ENCODE measurements at places on chromosomes 5 and 9.

- no peak for DNase-seq
Observed at GRCh38 chr5:87015901-87016300, 251.8 kb upstream of the RASA1 start.

DNA sequence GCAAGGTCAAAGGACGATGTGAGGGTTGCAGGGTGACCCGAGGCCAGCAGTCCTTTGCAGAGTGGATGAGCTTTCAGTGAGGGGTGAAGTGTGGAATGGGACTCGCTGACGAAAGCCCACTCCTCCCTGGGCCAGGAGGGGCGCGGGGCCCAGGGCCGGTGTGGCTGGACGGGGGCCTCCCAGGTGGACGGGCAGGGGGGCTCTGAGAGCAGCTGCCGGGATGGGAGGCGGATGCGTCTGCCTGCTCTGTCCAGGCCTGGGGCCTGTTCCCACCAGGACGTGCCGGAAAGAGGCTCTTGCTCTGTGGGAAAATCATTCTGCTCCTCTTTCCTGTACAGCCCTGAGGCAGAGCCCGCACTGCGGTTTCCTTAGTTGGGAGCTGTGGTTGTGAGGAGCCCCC lies 24.3 kb downstream of the IRX4 start:
- DNase-seq: no peak

DNA sequence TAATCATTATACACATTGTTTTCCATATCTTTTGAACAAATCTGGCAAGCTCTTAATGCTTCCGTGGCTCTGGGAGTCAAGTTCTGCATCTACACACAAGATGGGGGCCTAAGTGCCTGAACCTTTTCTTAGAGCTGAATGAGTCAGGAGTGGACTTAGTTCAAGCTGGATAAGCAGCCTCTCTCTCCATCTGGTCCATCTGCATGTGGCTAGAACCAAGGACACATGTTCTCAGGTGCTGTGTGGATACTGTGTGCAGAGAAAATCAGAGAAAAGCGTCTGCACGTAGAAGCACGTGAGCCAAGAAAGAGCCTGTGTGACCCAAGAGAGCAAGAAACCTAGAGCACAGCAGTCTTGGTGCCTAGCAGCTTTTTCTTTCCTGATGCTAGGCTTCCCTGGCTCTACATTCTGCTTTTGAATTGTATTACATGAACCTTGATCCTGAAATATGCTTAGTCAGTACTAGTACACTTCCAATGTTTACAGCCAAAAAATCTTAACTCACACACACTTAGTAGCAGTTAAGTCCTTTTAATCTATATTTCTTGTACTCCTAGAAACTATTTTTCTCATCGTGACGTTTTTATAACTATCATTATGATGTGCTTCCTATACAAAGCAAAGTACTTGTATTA lies 1798.9 kb downstream of the MAT2B start:
- no peak for DNase-seq

- DNase-seq: no peak
Observed at GRCh38 chr5:50807661-50808060, 141.2 kb downstream of the PARP8 start.

GRCh38 chr5:36573438-36573837 lies 33.0 kb upstream of the SLC1A3 start:
- DNase-seq: no peak

DNA sequence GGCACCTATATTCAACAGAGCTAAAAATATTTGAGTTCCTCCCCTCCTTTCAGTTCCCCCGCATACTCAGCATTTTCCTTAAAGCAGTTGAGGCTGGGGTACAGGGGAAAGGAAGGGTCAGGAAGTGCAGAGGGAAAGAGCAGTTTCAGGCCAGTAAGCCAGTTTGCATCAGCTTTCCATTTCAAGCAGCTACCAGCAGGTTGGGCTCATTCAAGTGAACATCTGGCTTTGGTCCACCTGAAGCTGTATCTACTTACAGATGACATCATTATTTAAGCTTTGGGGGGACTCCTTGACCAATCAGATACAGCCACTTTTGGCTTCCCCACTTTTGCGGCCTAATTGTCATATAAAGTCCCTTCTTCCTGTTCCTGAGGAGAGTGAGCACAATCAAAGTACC lies 8.2 kb upstream of the ACO1 start:
- no peak for DNase-seq

- no peak for DNase-seq
Observed at GRCh38 chr5:15191012-15191411, 309.0 kb upstream of the FBXL7 start.

GRCh38 chr9:118170032-118170955 lies 466.1 kb downstream of the TLR4 start:
- DNase-seq: peak; percentile 1

DNA sequence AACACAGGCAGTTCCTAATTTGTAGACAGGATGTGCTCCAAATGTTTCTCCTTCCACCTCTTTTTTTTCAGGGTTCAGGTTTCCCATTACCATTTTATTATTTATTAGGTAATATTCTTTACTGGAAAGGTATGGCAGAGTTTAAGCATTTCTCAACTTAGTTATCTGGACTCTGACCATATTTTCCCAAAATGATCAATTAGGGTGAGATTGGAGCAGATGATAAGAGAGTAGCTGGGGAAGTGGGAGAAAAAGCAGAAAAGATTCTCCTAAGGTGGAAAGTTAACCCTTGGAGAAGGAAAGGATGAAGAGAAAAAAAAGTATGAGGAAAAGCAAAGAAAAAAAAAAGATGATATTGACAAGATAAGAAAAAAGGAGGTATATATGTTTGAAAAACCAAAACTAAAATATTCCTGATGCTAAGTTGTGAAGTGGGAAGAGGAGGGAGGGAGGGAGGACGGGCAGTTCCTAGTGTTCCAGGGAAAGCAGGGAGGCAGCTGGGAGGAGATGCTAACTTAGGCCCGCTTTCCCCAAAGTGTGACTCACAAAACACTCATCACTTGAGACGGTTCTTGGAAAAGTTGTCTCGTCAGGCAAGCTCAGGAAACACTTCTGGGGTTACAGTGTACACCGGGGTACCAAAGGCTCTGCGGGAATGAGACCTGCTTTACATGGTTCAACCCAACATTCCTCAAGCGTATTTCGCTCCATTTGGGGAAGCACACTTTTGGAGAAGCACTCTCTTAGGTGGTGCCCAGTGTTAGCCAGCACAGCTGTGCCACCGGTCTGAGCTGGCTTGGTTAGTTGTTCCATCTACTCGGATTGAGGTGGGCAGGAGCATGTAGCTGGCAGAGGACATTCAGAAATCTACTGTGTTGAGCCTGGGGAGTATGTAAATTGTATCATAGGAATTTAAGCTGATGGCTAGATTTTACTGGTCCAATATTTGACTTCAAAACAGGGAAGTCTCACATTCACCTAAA lies 35.1 kb downstream of the B4GALT1 start:
- no peak for DNase-seq

GRCh38 chr9:82949203-82949602 lies 113.7 kb downstream of the RASEF start:
- no peak for DNase-seq

DNA sequence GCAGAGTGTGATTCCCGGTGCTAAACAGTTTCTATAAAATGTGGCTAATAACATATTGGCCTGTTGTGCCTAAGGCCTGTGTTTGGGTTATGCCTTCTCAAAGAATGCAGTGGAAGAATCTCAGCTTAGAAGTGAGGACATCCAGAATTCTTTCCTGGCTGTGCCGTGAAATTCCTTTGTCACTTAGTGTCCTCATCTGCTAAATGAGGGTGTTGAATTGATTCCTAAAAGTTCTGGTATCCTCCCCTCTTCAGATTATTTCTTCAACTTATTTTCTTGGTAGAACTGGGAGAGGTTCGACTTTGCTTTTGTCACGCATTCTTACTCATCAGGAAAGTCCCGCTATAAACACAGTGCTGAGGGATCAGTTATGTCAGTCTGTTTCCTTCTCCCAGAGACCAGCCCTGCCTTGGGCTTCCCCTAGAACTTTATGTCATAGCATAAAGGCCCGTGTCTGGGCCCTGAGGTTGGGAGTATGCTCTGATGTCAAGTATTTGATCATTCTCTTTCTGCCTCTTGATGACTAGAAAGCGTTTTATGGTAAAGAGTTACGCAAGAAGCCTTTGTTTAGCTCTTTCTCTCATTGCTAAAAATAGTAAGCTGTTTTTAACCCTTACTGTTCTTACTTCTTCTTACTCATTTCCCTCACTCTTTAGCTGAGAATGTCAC lies 29.5 kb downstream of the MTAP start:
- peak; percentile 87 for DNase-seq

DNA sequence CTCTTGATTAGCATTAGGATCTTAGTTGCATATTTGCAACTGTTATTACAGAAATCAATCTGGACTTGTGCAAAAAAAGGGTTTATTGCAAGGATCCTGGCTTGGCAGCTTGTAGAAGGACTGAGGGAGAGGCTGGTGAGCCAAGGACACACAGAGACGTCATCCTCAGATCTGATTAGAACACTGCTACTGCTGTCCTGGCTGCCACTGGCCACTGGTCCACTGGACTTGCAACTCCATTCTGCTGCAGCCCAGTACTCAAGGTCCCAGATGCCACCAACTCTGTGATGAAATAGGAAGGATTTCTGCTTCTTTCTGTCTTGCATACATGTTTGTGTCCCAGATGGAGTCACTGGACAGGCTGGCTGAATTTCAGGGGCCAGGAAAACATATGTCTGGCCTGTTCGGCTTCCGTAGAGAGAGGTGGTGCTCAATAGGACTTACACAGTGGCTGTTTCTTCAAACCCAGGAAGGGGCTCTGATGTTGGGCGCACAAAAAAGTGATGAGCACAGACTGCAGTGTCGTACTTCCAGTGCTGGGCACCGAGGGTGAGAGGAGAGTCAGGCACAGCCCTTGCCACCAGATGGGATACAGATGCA lies 68.9 kb upstream of the SH3PXD2B start:
- no peak for DNase-seq

DNA sequence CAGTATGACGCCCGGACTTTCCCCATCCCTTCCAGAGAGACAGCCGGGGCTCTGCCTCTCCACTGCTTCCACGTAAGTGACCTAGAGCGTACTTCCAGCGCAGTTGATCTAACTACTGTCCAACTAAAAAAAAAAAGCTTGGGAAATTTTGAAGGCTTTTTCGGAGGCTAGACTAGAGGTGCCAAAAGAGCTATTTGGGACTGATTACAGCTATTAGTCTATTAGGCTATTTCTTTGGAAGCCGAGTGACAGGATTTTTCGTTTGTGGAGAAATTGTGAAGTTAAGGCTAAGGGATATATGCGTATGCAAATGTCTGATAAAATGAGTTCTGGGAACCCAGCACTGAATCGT lies 1.5 kb downstream of the CCNO start:
- DNase-seq: no peak
